ENCODE measurements at places on chromosomes 12 and 14.

GRCh38 chr12:32819424-32819823 lies 63.7 kb upstream of the YARS2 start:
- no peak for DNase-seq

- DNase-seq: no peak
Observed at GRCh38 chr12:51070004-51070403, 13.4 kb downstream of the CSRNP2 start.

- peak; percentile 16 for DNase-seq
Observed at GRCh38 chr12:120399531-120399930, 30.6 kb upstream of the MSI1 start.

DNA sequence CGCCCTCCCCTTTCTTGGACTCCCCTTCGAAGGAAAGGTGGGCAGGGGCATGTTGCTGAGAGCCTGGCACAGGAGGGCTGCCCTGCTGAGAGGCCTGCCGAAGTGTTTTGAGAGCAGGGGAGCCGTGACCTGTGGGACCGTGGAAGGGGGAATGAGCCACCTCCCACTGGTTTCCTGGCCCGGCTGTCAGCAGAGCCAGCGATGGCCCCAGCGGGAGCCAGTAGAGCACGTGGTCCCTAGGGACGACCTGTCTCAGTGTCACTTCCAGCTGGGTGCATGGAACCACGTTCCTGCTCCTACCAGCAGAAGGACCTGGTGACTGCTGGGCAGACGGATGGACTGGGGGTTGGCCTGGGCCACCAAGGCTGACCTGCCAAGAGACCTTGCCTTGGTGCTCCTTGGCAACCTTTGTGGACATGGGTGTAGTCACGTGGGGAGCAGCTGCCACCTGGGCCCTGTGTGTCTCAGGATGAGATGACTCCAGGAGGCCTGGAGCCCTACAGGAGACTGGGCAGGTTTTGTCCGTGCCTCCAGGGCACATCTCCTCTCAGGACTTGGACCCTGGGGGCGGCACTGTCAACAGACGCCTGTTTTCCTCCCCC lies 34.6 kb downstream of the BEGAIN start:
- no peak for DNase-seq

GRCh38 chr12:109881752-109882151 lies 1.4 kb upstream of the GLTP start:
- DNase-seq: peak; percentile 30

DNA sequence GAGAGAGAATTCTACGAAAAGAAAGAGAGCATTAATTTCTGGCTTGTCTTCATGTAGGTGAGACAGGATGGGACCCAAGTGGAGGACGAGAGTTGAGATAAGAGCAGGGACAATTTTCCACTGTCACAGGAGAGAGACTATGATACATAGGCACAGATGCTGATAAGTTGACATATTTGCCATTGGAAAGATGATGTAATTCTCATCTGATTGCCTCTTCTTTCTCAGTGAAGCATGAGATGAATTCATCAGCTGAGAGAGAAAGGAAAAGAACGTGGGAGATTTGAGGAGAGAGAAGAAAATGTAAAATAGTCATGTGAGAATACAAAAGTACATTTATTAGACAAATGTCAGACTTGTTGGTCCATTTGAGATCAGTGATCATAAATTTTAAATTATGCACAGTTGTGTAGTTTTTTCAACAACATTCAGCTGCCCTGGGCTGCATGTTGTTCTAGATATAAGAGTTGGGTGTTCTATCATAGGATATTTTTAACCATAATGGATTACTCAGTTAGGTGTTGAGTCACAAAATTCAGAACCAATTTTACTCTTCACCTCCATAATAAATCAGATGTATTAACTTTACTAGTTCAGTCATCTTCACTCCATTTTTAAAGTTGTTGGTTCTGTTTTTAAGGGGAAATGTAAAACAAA lies 222.9 kb downstream of the DPY19L2 start:
- no peak for DNase-seq

DNA sequence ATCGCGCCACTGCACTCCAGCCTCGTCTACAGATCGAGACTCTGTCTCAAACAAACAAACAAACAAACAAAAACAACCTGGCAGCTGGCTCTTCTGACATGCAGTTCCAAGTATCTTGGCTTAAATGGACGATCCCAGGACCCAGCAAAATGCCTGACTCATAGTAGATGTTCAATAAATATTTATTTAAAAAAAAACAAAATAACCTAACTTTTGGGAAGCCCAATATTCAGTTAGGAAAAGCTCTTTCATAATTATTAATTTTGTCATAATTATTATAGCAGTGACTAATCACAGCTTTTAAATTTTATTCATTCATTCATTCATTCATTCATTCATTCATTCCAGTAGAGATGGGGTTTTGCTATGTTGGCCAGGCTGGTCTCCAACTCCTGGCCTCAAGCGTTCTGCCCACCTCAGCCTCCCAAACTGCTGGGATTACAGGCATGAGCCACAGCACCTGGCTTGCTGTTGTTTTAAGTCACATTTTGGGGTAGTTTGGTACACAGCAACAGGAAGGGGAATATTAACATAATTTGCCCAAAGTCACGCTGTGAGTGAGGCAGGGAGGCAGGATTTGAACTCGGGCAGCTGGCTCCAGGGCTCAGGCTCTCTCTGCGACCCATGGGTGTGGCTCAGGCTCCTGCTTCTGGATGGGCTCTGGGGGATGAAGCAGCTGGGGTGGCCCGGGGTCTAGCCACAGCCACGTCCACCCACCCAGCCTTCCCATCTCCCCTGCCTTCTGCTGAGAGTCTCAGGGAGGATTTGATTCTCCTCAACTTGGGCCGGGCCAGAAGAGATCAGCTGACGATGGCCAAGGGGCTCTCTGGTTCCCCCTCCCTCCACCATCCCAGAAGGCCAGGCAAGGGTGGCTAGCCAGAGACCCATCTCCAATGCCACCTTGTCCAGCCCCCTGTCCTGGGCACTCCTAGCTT lies 2.4 kb downstream of the SDS start:
- DNase-seq: no peak

DNA sequence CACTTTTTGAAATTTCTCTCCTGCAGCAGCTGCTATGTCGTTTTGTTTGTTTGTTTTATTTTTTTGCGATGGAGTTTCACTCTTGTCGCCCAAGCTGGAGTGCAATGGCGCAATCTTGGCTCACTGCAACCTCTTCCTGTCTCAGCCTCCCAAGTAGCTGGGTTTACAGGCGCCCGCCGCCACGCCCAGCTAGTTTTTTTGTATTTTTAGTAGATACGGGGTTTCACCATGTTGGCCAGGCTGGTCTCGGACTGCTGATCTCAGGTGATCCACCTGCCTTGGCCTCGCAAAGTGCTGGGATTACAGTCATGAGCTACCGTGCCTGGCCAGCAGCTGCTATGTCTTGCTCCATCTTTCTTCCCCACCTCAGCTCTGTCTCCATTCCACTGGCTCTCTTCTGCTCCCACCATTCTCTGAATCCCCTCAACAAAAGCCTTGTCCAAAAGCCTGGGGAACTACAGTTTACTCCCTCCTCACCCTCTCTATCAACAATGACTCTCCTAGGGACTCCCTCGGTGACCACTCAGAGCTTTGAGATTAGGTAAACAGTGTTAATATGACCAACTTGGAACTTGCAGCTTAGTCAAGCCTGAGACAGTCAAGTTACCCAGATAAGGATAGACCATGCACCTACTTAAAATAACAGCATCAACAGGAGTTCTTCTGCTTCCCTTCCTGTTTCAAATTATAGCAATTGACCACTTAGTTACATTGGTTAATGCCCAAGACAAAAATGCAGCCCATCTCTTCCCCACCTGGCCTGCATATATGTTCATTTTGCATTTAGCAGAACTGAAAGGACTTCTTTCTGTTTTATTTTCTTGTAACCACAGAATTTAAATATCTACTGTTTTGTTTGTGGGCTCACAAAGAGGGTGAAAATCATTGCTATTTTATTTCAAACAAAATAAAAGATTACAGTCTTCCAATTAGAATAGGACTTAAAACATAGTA lies 189.0 kb upstream of the AMIGO2 start:
- DNase-seq: peak; percentile 63

DNA sequence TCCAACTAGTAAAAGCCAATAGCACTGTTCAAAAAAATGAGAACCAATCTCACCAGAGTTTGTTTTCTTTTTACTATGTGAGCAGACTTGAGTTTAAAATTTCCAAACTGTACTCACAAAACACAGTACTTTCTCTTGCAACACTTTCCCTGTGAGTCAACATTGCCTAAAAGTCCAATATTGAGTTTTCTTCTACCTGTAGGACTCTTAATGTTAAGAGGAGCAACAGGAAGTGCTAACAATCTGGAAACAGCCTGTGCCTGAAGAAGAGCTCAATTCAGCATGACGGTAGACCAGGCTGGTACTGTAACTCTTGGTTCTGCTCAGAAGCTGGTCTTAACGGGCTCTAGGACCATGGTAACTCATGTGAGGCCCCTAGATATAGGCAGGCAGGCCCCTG lies 144.3 kb downstream of the MED13L start:
- no peak for DNase-seq

DNA sequence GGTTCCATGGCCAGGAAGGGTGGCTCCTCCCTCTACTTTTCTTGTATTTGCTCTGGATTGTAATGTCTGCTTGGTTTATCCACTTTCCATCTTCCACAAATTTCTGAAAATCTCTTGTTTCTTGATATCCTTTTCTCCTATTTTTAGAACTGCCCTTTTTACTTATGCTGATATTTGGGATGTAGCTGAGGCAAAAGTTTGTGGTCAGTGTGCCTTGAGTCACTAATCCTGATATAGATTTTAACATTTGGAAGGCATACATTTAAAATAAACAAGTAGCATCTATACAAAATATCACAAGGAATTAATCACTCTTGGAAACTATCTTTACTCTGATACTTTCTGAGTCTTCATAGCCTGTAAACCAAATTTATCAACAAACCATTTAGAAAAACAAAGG lies 11.0 kb downstream of the GRIP1 start:
- DNase-seq: peak; percentile 29

GRCh38 chr14:72594099-72594901 lies 299.6 kb downstream of the DPF3 start:
- DNase-seq: no peak

GRCh38 chr14:58954901-58955861 lies 233.3 kb upstream of the DAAM1 start:
- peak; percentile 60 for DNase-seq

GRCh38 chr12:79692860-79693577 lies 2.3 kb upstream of the PAWR start:
- DNase-seq: peak; percentile 13

DNA sequence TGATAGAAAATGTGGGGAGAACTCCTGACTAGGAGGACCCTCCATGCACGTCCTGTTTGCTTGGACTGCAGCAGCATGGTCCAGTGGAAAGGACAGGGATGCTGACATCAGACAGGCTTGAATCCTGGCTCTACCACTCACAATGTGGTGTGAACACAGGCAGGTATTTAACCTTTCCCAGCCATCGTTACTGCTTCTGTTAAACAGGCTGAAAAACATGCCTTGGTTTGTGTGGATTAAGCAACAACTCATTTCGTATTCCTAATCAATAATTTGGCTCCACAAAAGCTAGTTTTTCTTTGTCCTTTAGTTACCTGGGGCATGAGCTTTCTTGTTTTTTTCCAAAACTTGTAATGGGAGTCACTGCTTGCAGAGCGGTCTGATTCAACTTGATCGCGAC lies 41.0 kb downstream of the APPL2 start:
- DNase-seq: no peak

DNA sequence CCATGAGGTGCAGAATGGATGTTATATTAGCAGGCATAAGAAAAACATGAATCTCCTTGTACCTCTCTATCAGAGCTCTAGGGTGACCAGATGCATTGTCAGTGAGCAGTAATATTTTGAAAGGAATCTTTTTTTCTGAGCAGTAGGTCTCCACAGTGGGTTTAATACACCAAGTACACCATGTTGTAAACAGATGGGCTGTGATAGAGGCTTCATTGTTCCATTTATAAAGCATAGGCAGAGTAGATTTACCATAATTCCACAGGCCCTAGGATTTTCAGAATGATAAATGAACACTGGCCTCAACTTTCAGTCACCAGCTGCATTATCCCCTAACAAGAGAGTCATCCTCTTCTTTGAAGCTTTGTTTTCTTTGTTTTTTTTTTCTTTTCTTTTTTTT lies 185.2 kb downstream of the ERC1 start:
- DNase-seq: no peak

DNA sequence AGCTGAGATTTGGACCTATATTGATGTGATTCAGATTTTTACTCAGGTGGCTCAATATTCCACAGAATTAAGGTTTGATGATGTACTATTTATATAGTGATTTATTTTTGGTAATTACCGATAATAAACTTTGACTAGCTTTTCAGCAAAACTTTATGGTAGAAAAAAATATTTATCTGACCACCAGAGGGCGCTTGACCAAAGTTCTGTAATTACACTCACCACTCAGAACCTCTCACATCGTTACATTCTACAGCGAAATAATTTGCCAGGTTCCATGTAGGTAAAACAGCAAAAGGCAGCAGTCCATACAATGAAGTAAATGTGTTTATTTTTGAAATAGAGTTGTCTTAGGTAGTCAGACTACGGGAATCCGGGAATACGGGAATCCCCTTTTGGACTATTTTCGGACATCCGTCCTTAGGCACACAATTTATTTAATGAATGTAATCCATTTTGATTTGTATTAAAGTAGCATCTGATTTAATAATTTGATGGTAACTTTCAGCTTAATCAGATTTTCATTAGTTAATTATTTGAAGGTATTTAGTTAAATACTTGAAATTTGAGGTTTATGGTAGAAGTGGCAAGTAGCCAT lies 143.0 kb upstream of the DDHD1 start:
- peak; percentile 27 for DNase-seq

DNA sequence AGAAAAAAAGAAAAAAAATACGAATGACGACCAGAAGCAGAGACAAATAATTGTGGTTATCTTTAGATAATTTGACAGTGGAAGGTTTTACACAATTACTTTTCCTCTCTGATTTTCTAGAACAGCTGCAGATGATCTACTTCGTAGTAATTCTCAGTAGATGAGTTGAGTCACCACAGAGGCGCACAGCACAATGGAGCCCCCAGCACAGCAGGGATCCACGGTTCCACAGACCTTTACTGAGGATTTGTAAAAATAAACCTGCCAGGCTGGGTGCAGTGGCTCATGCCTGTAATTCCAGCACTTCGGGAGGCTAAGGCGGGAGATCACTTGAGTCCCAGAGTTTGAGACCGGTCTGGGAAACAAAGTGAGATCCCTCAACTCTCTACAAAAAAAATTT lies 29.3 kb downstream of the AMN start:
- DNase-seq: peak; percentile 87

DNA sequence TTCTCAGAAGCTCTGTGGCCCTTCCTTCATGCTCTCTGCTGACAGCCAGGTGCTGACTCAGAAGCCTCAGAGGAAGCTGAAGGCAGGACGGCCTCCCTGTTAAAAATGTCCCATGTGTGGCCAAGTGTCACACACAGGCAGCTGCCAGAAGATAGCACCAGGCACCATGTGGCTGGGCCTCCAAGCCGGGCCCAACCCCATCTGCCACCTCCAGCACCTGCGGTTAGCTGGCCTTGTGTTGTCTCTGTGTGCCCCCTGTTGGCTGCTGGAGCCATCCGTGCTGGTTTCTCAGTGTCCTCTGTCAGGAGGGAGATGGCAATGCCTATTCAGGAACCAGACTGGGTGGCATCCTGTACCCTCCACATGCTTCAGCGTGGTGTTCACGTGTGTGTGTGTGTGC lies 63.2 kb downstream of the TSPAN11 start:
- no peak for DNase-seq

GRCh38 chr14:99571303-99571986 lies 32.6 kb downstream of the CCDC85C start:
- DNase-seq: no peak

GRCh38 chr14:21326972-21327371 lies 47.1 kb downstream of the RPGRIP1 start:
- DNase-seq: no peak

All from fibroblast of skin of back (primary cell).